ENCODE measurements at places on chromosomes 16 and 17.

- DNase-seq = no peak
Observed at GRCh38 chr16:54430491-54431030, 144.0 kb upstream of the IRX3 start.

DNA sequence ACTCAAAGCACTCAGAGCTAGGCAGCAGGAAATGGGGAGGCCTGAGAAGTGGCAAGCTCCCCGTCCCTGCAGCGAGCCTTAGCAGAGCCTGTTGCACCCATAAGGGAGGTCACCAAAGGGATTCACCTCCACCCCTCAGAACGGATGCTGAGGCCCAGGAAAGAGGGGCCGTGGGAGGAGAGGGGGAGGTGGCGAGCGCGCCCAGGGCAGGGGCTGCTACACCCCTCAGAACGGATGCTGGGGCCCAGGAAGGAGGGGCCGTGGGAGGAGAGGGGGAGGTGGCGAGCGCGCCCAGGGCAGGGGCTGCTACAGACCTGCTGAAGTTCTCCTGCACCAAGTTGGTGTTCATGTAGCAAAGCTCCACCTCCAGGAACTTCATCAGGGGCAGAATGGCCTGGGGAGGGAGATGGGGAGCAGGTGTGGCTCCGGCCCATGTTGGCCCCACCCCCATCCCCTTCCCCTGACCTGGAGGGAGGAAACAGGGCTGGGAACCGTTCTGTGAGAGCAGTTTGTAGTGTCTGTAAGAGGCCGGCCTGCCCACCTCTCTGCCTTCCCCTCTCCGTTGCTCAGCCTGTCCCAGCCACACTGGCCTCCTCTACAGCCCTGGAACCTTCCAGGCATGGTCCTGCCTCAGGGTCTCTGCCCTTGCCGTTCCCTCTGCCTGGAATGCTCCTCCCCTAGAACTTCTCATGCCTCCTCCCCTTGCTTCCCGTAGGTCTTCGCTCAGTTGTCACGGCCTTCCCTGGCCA, 11.4 kb downstream of the UNC13D start:
- DNase-seq = peak; percentile 73

GRCh38 chr17:64418506-64419339, 28.1 kb upstream of the PECAM1 start:
- DNase-seq = no peak

DNA sequence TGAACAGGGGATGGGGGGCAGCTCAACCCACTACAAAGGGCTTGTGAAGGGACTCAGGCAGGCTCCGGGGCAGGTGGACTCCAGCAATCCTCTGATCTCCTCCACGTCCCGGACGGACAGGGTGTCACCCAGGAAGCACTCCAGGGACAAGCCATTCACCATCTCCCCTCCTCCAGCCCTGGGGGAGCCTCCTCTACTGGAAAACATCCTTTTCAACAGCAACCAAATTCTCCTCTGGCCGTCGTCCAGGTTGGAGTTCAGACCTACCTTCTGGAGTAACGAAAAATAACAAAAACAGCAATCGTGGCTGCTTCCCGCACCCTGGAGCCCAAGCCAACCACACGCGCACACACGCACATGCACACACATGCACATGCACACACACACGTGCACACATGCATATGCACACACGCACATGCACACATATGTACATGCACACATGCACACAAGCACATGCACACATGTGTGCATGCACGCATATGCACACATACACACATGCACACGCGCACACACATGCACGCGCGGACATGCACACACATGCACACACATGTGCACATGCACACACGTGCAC, 8.9 kb upstream of the RBFOX3 start:
- no peak for DNase-seq

DNA sequence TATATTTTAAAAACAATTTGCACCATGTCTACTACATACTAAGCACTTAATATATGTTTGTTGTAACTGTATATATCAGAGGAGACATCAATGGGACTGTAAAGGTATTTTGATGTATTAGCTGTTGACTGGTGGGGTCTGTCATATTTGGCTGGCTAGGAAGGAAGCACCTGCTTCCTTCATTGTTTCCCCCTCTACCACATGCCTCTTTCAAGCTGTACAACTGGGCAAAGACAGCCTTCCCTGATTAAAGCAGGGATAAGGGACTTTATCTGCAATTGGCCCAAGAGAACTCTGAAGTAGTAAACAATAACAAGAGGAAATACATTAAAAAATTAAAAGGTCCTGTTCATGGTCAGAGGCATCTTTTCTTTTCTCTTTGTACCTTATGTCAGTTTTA, 5.5 kb upstream of the SLFN12L start:
- DNase-seq = no peak

GRCh38 chr16:77404775-77405174, 30.1 kb downstream of the ADAMTS18 start:
- no peak for DNase-seq

DNA sequence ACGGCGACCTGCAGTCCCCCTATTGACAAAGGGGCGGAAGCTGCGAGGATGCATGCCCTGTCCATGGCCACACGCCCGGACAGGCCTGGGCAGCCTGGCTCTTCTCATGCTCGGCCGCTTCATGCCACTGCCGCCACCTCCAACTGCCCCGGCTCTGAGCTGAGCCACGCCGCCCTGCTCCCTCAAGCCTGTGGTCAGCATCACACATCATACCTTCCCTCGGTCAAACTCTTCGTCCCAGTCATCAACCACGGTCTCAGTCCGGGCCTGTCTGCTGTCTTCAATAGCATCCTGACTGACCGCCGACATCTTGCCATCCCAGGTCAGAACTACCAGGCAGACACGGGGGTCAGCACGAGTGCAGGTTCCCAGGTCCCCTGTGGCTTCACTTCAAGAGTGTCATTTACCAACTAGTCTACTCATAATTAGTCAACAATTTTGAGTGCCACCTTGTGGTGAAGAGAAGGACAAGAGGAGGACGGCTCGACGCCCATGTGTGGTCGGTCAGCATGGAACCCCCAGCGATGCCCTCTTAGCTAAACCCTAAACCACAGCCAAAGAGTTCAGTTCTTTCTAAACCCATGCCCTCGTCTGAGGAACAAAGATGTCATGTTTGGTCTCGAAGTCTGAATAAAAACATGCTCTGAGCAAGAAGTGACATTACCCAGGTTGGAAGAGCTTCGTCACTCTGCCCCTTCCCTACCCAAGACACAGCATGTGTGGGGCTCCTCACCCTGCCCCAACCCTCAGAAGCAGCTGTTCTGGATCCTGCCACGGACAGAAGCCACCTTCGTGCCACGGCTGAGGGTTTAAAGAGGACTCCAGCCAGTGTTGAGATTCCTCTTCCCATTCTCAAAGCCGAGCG, 16.9 kb upstream of the CYTH1 start:
- no peak for DNase-seq

- DNase-seq = no peak
Observed at GRCh38 chr17:27776882-27777624, 23.3 kb downstream of the NOS2 start.
